GM23248 (cell line): ENCODE measurements at places on chromosomes 13 and 19. TPM values are rescaled to one million over a fixed set of nuclear protein-coding genes. Genes with fewer than 3 reads are reported as not detected.

Gene UQCR11
- 49.3 and 53.0 TPM in 2 replicates for total RNA-seq

Gene CASP14
- not detected in 2 replicates for total RNA-seq

Gene F10
- 7.8 and 10.2 TPM in 2 replicates for total RNA-seq

Gene VAV1
- not detected in 2 replicates for total RNA-seq

Gene PGLYRP2
- not detected in 2 replicates for total RNA-seq

Gene ZNF177
- total RNA-seq: 1.8 and 3.2 TPM in 2 replicates

Gene RNF113B
- not detected in 2 replicates for total RNA-seq

Gene CD33
- not detected in 2 replicates for total RNA-seq

Gene IZUMO1
- not detected in 2 replicates for total RNA-seq

Gene IGFLR1
- total RNA-seq: 1.4 TPM in 1 of 2 replicates, not detected in the other

Gene MIA
- not detected in 2 replicates for total RNA-seq

Gene CD177
- total RNA-seq: 0.32 and 1.1 TPM in 2 replicates

Gene CD70
- not detected in 2 replicates for total RNA-seq
